Activated T-helper 1 cell treated with Interleukin-2 at 50 U/mL for 16 hours (primary cell): ENCODE measurements at places on chromosomes 3 and 15.

- no peak for DNase-seq
These were observed 5.2 kb upstream of the SPINK8 start for GRCh38 chr3:48338635-48339034.

- DNase-seq, result no peak
These were observed 212.9 kb downstream of the TIGIT start for GRCh38 chr3:114506591-114507300.

DNA sequence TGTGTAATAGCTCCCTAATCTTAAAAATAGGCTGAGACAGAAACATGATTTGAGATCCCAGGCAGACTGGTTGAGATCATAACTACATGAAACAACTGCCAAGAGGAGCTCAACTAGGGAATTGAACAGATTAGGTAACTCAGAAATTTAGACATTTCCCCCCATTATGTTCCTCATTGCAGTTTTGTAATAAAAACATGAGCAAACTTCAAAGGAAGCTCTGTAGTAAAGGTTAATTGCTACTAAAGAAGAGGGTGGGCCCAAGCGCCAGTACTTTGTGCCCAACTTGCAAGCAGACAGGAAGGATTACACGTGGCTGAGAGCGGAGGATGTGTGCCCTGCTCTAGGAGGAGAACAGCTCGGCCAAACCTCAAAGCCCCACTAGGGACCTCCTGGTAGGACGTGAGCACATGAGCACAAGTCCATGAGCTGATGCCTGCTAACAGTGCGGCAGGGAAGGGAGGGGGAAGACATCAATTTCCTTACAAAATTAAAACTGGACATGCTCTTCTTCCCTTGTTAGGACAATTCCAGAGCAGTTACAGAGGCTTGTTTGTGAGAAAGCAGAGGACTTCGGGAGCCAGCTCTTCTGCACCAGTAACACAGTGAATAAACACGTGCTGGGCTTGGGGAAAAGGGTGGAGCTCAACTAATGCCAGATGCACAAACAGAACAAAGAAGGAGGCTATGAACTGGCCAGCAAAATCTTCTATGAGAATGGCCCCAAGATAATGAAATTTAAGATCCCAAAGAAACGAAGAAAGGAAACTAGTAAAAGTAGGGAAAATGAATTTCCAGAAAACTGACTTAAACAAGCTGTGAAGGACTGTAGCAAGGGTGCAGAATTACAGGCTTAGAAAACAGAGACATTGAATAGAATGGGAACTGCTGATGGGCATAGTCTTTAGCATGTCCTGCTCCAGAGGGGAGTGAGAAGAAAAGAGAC, 275.5 kb downstream of the MECOM start:
- DNase-seq, result no peak

DNA sequence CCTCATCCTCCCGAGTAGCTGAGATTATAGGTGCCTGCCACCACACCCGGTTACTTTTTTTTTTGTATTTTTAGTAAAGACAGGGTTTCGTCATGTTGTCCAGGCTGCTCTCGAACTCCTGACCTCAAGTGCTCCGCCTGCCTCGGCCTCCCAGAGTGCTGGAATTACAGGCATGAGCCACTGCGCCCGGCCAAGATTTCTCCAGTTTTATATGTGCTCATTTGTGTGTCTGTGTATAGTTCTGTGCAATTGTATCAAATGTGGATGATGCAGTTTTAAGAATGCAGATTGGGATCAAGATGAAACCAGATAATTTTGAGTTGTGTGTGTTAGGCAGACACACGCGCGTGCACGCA, 68.3 kb downstream of the SLCO3A1 start:
- DNase-seq, result no peak

GRCh38 chr3:171541181-171541580, 81.0 kb upstream of the TNIK start:
- DNase-seq, result no peak

DNA sequence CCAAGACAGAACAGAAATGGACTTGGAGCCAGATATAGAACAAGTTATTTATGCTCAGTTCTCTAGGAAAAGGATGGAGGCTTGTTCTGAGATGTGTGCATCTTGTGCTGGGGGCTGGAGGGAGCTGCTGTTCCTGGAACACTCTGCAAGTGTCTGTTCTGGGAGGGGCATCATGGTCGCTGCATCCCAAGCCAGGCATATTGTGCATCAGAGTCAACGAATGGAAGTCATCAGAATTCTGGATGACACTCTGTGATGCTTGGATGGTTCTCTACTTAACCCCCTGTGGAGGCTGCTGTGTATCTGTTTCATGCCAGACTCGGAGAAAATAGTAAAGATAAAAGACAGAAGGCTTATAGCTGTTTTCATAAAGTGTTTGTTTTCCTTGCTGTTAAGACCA, 34.7 kb downstream of the RPL22L1 start:
- no peak for DNase-seq

DNA sequence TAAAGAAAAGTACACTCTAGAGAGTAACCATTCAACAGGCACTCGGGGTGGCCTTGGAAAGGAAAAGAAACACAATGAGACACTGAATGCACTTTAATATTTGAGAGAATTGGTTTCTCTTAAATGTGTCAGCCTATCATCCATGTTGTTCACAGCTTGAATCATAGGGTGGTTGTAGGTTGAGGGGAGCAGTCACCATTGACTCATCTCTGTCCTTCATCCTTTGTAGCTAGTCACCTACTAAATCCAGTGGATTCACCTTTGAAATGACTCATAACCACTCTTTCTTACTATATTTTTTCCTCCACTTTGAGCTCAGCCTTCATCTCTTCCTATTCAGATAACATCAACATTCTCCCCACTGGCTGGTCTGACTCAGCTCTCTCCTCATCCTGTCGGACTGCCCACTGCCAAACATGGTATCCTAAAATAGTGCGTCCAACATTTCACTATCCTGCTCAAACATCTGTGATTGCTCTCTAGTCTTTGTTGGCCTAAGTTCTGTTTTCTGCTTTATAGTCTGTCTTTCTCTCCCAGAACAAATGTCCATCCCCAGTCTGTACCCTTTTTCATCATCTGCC, 182.7 kb upstream of the GADL1 start:
- DNase-seq, result no peak

GRCh38 chr3:23712656-23713559, 92.8 kb upstream of the UBE2E1 start:
- DNase-seq, result no peak

- DNase-seq, result no peak
These were observed 44.5 kb downstream of the GBE1 start for GRCh38 chr3:81716870-81717509.

DNA sequence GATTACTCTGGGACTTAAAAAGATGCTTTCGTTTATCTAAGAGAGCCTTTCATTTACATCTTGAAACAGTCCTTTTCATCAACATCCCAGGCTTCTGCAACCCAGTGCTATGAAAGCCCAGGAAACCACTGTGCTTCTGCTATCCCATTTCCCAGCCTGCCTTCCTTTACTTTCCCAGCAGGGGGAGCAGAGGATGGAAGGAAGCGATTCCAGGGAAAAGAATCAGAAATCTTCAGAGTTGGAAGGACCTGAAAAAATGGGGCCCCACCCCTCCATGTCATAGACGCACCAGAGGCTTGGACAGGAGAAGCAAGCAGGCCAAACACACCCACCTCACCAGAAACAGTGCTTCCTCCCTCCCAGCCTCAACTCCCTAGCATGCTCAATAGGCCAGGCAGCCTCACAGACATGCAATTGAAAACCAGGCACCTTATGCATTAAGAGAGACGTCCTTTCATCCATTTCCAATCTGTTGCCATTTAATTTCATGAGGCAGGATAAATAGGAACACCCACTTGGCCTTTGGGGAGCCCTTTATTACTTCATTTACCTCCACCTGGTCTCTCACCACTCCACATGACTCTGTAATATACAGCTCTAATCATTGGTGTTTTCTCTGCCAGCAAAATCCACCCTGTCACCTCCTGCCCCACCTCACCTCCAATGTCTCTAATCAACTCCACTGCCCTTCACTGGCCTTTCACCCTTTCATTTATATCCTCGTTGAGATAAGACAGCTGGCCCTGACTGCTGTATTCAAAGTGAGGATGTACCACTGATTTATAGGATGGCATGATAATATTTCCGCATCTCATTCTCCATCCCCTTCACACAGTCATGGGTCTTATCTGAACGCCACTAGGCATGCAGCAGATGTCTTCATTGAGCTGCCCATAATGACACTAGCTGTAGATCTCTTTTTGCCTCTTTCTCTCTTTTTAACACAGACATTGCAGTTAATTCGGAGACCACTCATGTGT, 583.9 kb downstream of the NTRK3 start:
- DNase-seq, result no peak

DNA sequence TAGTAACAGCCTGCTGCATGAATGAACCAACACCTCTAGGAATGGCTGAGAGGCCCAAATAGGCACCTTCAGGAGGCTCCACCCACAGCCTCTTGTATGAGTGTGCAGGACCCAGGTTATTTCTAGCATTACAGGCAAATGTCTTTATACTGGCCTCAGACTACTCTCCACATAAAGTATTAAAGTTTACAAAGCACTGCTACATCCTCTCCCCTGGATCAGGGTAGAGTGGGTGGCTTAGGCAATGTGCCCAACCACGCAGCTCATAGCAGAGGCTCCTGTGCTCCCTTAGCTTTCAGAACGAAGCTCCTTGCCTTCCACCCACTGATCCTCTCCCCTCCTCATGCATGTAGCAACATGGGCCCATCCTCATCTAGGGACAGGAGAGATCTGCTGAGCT, 16.3 kb downstream of the TMEM43 start:
- DNase-seq, result no peak

GRCh38 chr3:133171831-133172230, 133.6 kb downstream of the TMEM108 start:
- no peak for DNase-seq

- no peak for DNase-seq
These were observed 17.9 kb downstream of the GRIP2 start for GRCh38 chr3:14522129-14522691.

DNA sequence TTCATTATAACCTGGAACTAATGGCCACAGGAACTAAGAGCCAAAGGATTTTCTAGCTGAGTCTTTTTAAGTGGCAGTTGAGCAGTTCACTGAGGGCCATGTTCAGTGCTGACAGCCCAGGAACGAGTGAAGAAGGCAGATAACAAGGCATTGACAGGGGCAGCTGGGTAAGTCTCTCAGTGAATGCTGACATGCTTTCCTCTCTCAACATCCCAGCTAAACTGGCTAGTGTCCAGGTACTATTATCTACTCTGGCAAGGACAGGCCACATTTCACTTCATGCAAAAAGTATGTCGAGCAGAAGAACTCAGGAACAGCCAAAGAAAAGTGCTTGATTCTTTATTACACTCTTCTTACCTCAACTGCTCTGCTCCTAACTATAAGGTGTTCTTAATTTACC, 515.9 kb downstream of the NLGN1 start:
- no peak for DNase-seq

GRCh38 chr15:34753236-34753894, 1.4 kb downstream of the GJD2 start:
- no peak for DNase-seq

GRCh38 chr3:120049072-120049471, 45.2 kb downstream of the GSK3B start:
- DNase-seq, result no peak

- DNase-seq, result no peak
These were observed 34.2 kb downstream of the SEMA5B start for GRCh38 chr3:122993124-122993978.

DNA sequence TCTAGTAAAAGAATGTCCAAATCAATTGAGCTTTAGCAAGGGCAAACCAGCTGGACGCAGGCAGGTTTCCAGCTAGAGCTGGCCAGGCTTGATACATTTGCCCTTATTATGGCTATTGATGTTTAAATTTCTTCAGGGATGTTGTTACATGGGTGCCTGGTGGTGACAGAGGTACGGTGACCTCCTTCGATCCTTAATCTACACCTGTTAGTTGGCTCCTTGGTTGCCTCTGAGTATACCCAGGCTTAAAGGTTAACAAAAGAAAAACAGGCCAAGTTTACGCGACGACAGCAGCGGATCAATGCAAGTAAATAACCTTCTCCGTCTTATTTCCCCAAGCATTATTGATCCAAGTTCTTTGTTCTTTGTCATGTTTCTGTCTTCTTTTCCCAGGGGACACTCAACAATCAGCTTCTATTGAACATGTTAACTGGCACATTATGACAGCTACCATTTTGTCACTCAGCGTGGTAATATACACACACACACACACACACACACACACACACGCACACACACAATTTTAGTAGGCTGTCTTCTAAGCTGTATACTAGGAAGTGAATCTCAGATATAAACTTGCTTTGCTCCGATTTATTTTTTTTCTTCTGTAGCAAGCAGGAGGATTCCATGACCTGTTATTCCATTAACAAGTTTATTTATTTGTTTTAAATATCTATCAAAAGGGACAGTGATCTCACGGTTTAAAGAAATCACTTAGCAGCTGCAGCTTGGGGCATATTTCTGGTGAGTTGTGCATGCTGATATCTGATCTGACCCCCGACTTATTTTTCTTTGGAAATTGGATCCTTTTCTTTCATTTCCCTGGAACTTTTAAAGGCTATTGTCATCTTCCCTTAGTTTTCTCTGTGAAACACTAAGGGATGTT, 844.7 kb downstream of the MCTP2 start:
- DNase-seq, result no peak

GRCh38 chr3:44098656-44099415, 142.8 kb upstream of the TOPAZ1 start:
- DNase-seq, result no peak

DNA sequence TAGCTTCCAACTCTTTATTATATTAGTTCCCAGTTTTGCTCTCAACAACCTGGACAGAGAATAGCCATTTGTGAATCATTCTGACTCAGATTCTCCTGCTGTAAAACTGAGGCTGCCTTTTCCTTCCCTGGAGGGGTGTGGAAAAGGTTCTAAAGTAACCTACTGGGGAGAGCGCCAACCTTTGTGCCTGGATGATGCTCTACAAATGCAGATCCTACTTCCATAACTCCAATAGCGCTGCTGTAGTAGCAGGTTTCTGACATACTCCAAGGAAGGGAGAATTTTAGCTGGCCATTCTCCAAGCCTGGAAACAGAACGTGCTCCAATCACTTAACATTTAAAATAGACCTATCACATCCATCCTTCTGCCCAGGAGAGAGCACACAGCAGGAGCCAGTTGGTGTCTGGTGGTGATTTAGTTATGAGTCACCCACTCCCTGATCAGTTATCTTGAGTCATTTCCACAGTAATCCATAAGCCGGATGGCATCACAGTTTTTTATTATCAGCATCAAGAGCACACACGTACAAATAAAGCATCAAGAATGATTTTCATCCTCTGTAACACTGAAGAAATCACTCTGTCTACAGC, 38.3 kb downstream of the MYH15 start:
- DNase-seq, result no peak

DNA sequence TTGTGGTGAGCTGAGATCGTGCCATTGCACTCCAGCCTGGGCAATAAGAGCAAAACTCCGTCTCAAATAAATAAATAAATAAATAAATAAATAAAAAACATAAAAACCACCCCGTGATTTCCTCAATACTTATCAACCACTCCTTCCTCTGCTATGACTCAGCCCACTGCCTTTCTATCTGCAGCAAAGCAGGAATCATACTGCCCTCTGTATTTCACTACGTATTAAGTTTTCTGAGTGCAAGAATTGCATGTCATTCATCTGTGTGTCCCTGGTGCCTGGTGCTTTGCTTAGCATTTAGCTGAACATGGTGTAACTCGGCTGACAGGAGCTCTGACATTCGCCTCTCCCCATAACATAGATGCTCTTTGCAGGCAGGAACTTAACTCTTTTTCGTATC, 7.1 kb downstream of the LSG1 start:
- DNase-seq, result no peak

GRCh38 chr3:154095832-154096421, 25.3 kb upstream of the ARHGEF26 start:
- DNase-seq, result no peak

GRCh38 chr3:33544126-33544525, 103.9 kb upstream of the UBP1 start:
- no peak for DNase-seq

- DNase-seq, result no peak
These were observed 56.4 kb downstream of the TPRA1 start for GRCh38 chr3:127534161-127534451.
